ENCODE measurements at places on chromosomes 6 and 20.

DNA sequence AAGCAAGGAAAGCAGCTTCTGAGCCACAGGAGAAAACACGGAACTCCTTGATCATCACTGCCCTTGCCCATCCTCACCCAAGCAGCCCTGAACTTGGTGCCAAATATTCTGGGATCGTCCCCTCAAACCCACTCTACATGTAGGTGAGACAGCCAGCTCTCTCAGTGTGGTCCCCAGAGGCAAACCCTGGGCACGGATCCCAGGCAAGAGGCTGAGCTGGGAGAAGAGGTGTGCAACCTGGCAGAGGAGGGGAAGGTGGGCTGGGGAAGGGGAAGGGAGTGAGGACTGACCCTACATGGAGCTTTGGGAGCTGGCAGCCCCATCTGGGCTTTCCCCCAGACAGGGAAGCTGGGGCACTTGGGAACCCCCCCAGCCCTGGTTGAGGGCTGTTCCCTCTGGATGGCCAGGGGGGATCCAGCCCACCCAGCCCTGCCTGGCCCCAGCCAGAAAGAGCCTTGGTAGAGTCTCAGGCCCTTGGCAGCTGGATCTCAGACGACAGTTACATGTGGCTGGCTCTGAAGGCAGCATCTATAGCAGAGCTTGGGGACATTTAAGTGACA, 186.2 kb upstream of the CST7 start:
- DNase-seq, result no peak

DNA sequence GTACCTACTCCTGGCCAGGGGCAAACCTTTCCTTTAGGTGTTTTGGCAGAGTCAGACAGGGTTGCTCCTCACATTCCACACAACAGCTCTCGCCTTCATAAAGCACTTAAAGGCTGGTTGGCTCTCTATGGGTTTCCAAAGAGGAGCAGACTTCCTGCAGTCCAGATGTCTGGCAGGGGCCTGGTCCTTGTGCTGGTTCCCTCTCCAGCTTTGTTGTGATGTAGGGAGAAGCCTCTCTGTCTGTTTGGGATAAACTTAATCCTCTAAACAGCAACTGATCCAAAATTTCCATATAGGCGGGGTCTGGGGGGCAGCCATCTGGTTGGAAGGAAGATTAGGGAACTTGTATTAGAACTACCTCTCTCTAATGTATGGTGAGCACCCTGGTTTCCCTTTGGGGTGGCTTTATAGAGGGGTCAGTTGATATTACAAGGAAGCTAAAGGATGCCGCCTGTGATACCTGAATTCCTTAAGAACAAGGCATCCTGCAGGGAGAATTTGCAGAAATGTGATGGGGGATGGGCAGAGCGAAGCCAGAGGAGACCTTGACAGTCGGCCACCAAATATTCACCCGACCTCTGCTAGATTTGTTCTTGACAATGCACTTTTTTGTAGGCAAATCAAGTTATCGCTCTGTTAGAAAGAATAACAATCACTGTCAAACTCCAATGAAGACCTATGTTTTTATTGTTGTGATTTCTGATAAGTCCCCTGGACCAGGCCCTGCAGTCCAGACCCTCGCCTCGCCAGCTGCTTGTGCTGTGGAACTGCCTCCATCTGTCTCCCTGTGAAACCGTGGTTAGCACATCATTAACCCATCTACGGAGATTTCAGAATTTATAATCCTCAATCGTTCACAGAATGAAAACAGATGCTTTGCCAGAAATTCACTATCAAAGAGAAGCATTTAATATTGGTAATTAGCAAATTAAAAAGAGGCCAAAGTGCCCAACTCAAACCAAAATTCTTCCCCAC, 94.0 kb upstream of the RALGAPA2 start:
- DNase-seq, result no peak

GRCh38 chr6:106825156-106825555, 149.4 kb downstream of the CD24 start:
- no peak for DNase-seq

GRCh38 chr6:45658958-45659357, 281.2 kb upstream of the SUPT3H start:
- DNase-seq, result no peak

GRCh38 chr6:144214029-144214428, 63.7 kb downstream of the STX11 start:
- no peak for DNase-seq

DNA sequence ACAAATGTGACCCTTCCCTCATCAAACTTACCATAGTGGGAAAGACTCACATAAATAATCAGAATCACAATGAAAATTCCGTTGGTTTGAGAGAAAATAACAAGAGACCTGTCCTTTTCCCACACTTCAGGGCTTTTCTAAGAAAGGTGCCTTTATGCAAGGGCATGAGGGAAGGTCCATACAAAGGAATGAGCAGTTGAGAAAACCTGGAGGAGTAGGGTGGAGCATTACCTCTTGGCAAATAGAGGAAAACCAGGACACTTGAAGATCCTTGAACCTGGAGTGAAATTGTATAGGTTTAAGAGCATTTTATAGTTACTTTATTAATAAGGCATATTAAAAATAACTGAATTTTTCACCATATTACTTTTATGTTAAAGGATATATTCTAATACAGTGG, 54.3 kb downstream of the UBR2 start:
- DNase-seq, result no peak

DNA sequence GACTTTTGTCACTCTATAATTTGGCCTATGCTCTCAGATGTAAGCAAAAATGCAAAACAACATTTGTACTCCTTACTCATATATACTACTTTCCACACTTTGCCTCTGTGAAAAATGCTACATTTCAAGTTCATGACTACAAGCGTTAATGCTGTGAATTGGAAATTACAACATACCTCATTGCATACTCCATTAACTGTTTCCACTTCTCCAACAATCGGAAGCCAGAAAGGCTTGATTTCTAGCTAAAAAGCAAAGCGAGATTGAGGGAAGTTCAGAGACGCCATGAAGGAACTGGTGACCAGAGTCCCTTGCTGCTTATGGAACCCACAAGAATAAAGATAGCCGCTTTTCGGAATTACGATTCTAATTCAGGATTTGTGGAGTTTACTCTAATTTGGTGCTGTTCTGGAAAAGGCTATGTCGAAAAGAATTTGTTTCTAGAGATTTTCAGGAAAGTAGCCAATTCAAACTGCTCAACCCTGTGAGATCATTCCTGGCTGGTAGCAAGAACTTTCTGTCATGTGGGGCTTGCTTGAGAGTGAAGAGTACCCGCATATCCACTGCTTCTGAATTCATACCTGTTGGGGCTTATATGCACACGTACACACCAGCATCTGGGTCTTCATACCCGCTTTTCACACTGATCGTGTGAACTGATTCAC, 98.0 kb upstream of the CITED2 start:
- no peak for DNase-seq

- no peak for DNase-seq
These were observed 165.5 kb downstream of the SYNE1 start for GRCh38 chr6:152471456-152472265.

DNA sequence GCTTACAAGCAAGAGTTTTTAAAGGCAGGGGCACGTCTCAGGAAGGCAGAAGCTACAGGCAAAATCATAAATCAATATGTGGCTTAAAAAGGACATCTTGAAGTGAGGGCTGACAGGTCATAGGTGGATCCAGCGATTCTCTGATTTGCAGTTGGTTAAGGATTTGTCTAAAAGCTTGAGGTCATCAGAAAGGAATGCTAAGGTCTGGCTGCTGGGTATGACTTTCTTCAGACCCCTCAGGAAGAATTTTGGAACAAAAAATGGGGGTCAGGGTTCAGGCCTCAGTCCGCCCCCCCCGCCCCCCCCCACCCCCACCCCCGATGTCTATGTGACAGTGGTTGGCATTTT, 261.9 kb downstream of the CDH4 start:
- no peak for DNase-seq

GRCh38 chr6:137423451-137424168, 70.6 kb downstream of the OLIG3 start:
- DNase-seq, result no peak

DNA sequence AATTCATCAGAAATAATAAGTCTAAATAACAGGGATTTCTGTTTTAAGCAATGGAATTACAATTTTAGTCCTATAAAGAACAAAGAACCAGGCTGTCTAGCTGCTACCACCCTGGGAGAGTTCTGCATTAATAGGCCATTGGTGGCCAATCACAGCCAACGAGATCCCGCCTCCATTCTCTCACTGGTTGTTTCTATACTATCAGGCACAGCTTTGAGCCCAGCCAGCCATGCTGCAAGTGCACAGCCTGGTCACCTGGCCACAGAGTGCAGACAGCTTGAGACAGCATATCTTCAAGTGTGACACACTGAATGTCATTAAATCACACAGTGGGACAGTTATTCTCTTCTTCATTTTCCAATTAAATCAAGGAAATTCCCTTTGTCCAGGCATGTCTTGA, 16.1 kb upstream of the RAB22A start:
- no peak for DNase-seq

GRCh38 chr6:79077715-79078074, 359 bp downstream of the PHIP start:
- DNase-seq, result peak; percentile 13

GRCh38 chr20:50302341-50303057, 111.9 kb downstream of the CEBPB start:
- no peak for DNase-seq

- no peak for DNase-seq
These were observed 47.6 kb downstream of the MRPL14 start for GRCh38 chr6:44079672-44080071.

DNA sequence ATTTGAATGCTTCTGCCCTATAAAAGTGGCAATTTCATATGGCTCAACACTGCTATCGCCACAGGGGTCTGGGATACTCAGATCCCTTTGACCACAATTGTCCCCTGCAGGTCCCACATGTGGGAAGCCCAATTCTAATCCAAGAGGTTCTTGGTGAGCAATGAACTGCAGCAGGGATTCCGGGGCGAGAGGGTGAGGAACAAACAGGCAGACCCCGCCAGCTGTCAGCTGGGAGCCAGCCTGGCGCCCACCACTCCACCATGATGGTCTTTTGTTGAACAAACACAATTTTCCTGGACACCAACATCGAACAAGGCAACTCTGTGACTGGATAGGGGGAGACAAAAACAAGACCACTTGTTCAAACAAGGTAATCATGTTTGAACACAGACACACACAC, 80.5 kb downstream of the TMEM242 start:
- no peak for DNase-seq

DNA sequence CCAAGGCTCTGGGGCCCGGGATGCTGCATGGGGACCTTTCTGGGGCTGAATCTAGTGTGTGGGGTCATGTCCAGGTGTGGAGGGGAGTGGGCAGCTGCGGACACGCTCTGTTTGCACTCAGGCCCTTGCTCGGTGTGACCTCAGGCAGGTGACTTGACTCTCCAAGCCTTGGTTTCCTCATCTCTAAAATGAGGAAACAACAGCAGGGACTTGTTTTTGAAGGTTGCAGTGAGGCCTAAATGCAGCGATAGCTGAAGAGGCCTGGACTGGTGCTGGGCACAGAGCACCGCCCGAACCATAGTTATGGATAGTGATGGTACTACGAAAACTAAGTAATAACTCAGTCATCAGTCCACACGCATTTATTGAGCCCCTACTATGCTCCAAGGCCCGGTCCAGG, 91.8 kb downstream of the NOL4L start:
- DNase-seq, result no peak
